ENCODE measurements at places on chromosomes 11 and 22. TPM values are rescaled to one million over a fixed set of nuclear protein-coding genes. Genes with fewer than 3 reads are reported as not detected.

POU2F3 gene
- not detected for total RNA-seq

MLC1 gene
- 0.10 TPM for total RNA-seq

SYTL2 gene
- total RNA-seq: 19.6 TPM

THOC5 gene
- total RNA-seq: 105 TPM

SLC17A6 gene
- total RNA-seq: not detected

MB gene
- total RNA-seq: not detected

COPB1 gene
- 131 TPM for total RNA-seq

C11orf21 gene
- 0.34 TPM for total RNA-seq

FAU gene
- total RNA-seq: 410 TPM

SHISAL1 gene
- total RNA-seq: 2.1 TPM

SHISA8 gene
- 8.8 TPM for total RNA-seq

CDON gene
- total RNA-seq: 1.7 TPM

GAS2 gene
- 2.3 TPM for total RNA-seq

MMP11 gene
- not detected for total RNA-seq

VPREB1 gene
- total RNA-seq: not detected

OR6A2 gene
- total RNA-seq: not detected

PANX3 gene
- total RNA-seq: not detected

FAM180B gene
- not detected for total RNA-seq

DEAF1 gene
- 75.0 TPM for total RNA-seq

RANGAP1 gene
- total RNA-seq: 198 TPM

TMEM45B gene
- total RNA-seq: not detected

SAA2 gene
- total RNA-seq: not detected

CHRM1 gene
- not detected for total RNA-seq

SCT gene
- total RNA-seq: not detected

CRYBB1 gene
- not detected for total RNA-seq

ZBED4 gene
- total RNA-seq: 15.1 TPM

ANGPTL5 gene
- not detected for total RNA-seq

ISX gene
- total RNA-seq: not detected

RNF169 gene
- 13.0 TPM for total RNA-seq

All from HT1080 (cell line).